Activated CD4-positive, alpha-beta T cell treated with anti-CD3 and anti-CD28 coated beads for 36 hours (primary cell): ENCODE measurements at places on chromosomes 1 and 21. TPM values are rescaled to one million over a fixed set of nuclear protein-coding genes. Genes with fewer than 3 reads are reported as not detected.

GRCh38 chr1:14294860-14295536 lies 303.5 kb upstream of the KAZN start:
- H3K27me3 ChIP-seq = peaks cover 15% of the 10 kb centered on the region
- no peaks in the 10 kb centered on the region for H3K4me1 ChIP-seq
- no peaks in the 10 kb centered on the region for H3K36me3 ChIP-seq

KCNE2 gene
- total RNA-seq = not detected

DNA sequence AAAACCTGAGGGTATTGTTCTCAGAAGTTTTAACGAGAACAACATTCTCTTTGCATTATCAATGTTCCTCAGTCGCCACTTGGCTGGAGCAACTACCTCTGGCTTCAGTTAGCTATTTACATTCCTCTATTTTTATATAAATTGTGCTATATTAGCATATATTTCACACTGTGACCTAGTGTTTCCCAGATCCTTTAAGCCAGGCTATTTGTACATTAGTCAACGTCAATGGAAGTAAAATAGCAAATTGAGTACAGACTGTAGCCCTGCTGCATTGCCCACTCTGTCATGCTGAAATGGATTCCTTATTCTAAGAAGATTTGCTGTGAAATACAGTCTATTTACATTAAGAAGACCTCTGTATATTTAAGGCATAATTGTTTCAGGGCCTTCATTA lies 213.8 kb downstream of the ROR1 start:
- H3K36me3 ChIP-seq = no peaks in the 10 kb centered on the region
- no peak overlapping the region for H3K4me3 ChIP-seq
- H3K27ac ChIP-seq = no peak overlapping the region
- H3K27me3 ChIP-seq = no peaks in the 10 kb centered on the region
- no peak for DNase-seq
- no peaks in the 10 kb centered on the region for H3K4me1 ChIP-seq

GRCh38 chr1:98733782-98734112 lies 72.2 kb downstream of the SNX7 start:
- H3K4me3 ChIP-seq = no peak overlapping the region
- no peaks in the 10 kb centered on the region for H3K4me1 ChIP-seq
- H3K27me3 ChIP-seq = peaks cover 4% of the 10 kb centered on the region
- DNase-seq = no peak
- no peaks in the 10 kb centered on the region for H3K36me3 ChIP-seq
- H3K27ac ChIP-seq = no peak overlapping the region

DNA sequence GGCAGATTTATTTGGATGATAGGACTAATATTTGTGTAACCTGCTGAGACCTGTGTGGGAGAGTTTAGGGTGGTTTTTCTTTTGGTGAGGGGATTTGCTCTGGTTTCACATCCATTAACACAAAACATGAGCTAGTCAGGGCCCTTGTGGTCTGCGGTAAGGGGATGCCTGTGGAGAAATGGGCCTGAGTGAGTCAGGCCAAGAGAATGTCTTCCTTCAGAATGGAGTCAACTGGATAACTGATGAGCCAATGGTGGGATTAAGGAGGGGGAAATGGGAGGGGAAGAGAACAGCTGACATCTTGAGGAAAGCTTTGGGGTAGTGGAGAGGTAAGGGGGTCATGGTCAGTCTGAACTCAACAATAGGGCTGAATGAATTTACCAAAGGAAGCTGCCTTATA lies 13.9 kb downstream of the WNT2B start:
- no peaks in the 10 kb centered on the region for H3K27me3 ChIP-seq
- no peaks in the 10 kb centered on the region for H3K4me1 ChIP-seq
- H3K4me3 ChIP-seq = no peak overlapping the region
- no peak overlapping the region for H3K27ac ChIP-seq
- no peak for DNase-seq
- H3K36me3 ChIP-seq = no peaks in the 10 kb centered on the region

FGR gene
- 0.11 TPM for total RNA-seq

ATAD3C gene
- 0.30 TPM for total RNA-seq

- no peak overlapping the region for H3K4me3 ChIP-seq
- no peak overlapping the region for H3K27ac ChIP-seq
- no peak for DNase-seq
- peaks cover 9% of the 10 kb centered on the region for H3K4me1 ChIP-seq
Observed at GRCh38 chr1:247173431-247173830, 1.6 kb upstream of the ZNF124 start.

DNA sequence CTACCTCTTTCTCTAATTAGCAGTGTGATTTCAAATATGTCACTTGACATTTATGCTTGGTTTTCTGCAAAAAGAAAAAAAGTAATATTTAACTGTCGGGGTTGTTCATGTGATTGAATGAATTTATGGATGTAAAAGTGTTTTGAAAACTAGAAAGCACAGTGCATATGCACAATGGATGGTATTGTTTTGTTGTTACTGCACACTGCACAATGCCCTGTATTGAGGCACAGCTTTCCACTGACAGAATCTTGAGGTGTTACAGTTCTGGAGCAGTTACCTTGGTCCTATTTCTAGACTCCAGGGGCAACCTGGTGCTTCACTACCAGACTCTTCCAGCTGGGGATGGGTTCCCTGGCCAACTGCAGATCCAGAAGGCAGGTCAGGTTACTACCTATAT lies 116.8 kb upstream of the L1TD1 start:
- H3K4me1 ChIP-seq = no peaks in the 10 kb centered on the region
- no peaks in the 10 kb centered on the region for H3K36me3 ChIP-seq
- H3K4me3 ChIP-seq = no peak overlapping the region
- no peaks in the 10 kb centered on the region for H3K27me3 ChIP-seq

KCNQ4 gene
- total RNA-seq = 0.58 TPM

CELA2B gene
- not detected for total RNA-seq

DNA sequence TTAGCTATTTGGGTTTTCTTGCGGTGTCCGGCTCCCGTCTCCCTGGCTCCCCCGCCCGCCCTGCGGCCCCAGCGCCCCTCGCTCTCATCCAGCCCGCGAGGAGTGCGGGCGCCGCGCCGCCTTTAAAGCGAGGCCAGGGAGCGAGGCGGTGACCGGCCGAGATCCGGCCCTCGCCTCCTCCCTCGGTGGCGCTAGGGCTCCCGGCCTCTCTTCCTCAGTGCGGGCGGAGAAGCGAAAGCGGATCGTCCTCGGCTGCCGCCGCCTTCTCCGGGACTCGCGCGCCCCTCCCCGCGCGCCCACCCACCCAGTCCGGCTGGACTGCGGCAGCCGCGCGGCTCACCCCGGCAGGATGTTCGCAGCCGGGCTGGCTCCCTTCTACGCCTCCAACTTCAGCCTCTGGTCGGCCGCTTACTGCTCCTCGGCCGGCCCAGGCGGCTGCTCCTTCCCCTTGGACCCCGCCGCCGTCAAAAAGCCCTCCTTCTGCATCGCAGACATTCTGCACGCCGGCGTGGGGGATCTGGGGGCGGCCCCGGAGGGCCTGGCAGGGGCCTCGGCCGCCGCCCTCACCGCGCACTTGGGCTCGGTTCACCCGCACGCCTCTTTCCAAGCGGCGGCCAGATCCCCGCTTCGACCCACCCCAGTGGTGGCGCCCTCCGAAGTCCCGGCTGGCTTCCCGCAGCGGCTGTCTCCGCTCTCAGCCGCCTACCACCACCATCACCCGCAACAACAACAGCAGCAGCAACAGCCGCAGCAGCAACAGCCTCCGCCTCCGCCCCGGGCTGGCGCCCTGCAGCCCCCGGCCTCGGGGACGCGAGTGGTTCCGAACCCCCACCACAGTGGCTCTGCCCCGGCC lies 492 bp downstream of the HLX start:
- H3K36me3 ChIP-seq = no peaks in the 10 kb centered on the region
- peak; percentile 25 for DNase-seq
- peaks cover 73% of the 10 kb centered on the region for H3K27me3 ChIP-seq
- peaks cover 37% of the 10 kb centered on the region for H3K4me1 ChIP-seq
- peak overlapping the region; percentile 56 for H3K4me3 ChIP-seq
- no peak overlapping the region for H3K27ac ChIP-seq

GRCh38 chr1:15691434-15692032 lies 7.4 kb downstream of the PLEKHM2 start:
- H3K27ac ChIP-seq = no peak overlapping the region
- no peaks in the 10 kb centered on the region for H3K27me3 ChIP-seq
- peaks cover 13% of the 10 kb centered on the region for H3K36me3 ChIP-seq

PCSK9 gene
- not detected for total RNA-seq
